Right atrium auricular region (tissue), 2 donors: ENCODE measurements at places on chromosomes 5 and 9.
A peak's percentile ranks its signal among the peaks of the same experiment; 100 is the strongest.

DNA sequence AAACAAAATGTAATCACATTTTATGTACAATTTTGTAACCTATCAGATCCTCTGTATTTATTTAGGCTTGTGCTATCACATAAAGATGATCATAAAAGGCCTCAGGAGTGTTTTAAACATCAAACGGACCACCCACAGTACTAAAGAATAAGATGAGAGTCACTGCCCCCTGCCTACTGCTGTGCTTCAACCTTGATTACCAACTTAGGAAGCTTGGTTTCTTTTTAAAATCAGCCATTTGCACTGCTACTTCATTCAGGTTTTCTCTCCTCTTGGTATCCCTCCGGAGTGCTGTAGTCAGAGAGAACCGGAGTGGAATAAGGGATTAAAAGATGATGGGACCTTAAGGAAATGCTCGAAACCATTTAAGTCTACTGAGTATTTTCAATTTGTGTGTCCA, 6.9 kb downstream of the C7 start:
- H3K36me3 ChIP-seq, result no peaks in the 10 kb centered on the region
- H3K4me3 ChIP-seq, result no peak overlapping the region

- no peak for DNase-seq
- no peaks in the 10 kb centered on the region for H3K27me3 ChIP-seq
- no peak overlapping the region for H3K4me3 ChIP-seq
These were observed 127.3 kb downstream of the XRCC4 start for GRCh38 chr5:83204651-83205050.

DNA sequence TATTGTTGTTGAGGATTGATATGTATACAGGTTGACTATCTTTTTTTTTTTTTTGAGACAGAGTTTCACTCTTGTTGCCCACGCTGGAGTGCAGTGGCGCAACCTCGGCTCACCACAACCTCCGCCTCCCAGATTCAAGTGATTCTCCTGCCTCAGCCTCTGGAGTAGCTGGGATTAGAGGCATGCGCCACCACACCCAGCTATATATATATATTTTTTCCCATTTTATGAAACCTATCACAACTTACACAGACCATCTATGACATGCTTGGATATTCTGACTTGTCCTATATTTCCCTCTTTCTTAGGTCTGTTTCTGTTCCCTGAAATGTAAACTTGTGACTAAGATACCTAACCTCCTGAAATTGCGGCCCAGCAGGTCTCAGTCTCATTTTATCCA, 5.0 kb downstream of the CD14 start:
- no peaks in the 10 kb centered on the region for H3K27me3 ChIP-seq
- no peaks in the 10 kb centered on the region for H3K36me3 ChIP-seq
- no peak for DNase-seq
- H3K4me3 ChIP-seq, result no peak overlapping the region
- no peak overlapping the region for H3K27ac ChIP-seq

GRCh38 chr5:140633021-140633471, at the start of gene CD14:
CD14 (minus strand) TSS chr5:140633175; CDS start chr5:140633071, 104 bp downstream.
- peak; percentile 77 for DNase-seq
- H3K27ac ChIP-seq, result peak within 1 kb of the TSS; percentile 72
- H3K4me3 ChIP-seq, result peak within 1 kb of the TSS; percentile 40
- H3K4me1 ChIP-seq, result no peaks in the 10 kb centered on the region

GRCh38 chr9:97873882-97874281, 20.9 kb downstream of the FOXE1 start:
- no peaks in the 10 kb centered on the region for H3K27me3 ChIP-seq
- H3K27ac ChIP-seq, result no peak overlapping the region
- H3K4me3 ChIP-seq, result no peak overlapping the region
- peaks cover 10% of the 10 kb centered on the region for H3K4me1 ChIP-seq
- no peak for DNase-seq

- H3K4me3 ChIP-seq, result no peak overlapping the region
- H3K36me3 ChIP-seq, result no peaks in the 10 kb centered on the region
- no peaks in the 10 kb centered on the region for H3K4me1 ChIP-seq
- no peaks in the 10 kb centered on the region for H3K27me3 ChIP-seq
- DNase-seq, result no peak
These were observed 148.9 kb downstream of the GCNT1 start for GRCh38 chr9:76607730-76608436.

GRCh38 chr5:113354055-113354454, 80.7 kb downstream of the TSSK1B start:
- no peaks in the 10 kb centered on the region for H3K27me3 ChIP-seq
- H3K27ac ChIP-seq, result no peak overlapping the region
- no peak overlapping the region for H3K4me3 ChIP-seq
- no peaks in the 10 kb centered on the region for H3K36me3 ChIP-seq
- no peak for DNase-seq
